HFF-Myc (cell line): ENCODE measurements at places on chromosomes 5 and 9.

DNA sequence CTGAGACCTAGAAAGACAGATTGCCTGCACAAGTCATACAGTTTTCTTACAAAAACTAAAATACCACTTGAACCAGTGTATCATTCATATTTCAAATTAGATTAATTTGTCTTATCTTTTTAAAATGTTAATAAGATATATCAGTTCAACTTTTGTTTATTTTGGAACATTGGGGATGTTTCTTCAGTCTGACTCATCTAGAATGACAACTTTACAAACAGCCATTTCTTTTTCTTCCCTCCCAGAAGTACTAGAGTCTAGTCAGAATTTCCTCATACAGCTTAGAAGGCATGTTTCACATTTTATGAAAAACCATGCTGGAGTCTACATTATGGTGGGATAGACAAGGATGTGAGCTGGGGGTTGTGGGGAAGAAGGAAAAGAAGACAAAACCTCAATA is 262.5 kb downstream of the NFIB start:
- DNase-seq = no peak

DNA sequence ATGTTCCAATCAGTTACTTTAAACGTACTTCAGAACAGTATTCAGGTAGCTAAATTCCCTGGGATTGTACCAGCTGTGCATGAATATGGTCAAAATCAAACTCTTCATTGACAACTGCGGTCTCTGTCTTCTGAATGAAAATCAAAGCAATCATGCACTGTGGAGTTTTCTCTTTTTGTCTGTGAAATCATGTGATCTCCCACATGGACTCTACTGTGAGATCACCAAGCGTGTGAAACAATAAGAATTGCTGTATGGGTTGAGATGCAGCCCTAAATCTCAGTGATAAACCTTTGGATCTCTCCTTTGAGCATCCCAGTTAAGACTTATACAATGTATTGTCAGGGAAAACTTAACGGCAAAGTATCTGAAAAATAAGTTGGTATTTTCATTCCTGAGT is 6.1 kb downstream of the NRG2 start:
- DNase-seq = no peak

DNA sequence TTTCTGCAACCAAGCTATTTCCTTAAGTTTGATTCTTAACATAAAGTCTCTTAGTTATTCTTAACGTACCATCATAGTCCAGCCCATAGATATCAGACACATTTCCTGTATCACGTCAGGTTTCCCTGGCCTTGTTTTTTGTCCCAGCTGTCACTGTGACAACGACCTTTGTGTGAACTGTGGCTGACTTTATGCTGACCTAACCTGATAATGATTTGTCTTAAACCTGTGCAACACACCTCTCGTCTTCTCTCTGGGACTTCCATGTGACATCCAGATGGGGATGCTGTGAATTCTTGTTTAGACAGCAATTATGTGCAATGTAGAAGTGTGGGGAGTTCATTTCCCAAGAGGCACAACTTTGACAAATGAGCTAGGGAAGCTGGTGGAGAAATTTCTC is 662.8 kb downstream of the PTPRD start:
- no peak for DNase-seq

DNA sequence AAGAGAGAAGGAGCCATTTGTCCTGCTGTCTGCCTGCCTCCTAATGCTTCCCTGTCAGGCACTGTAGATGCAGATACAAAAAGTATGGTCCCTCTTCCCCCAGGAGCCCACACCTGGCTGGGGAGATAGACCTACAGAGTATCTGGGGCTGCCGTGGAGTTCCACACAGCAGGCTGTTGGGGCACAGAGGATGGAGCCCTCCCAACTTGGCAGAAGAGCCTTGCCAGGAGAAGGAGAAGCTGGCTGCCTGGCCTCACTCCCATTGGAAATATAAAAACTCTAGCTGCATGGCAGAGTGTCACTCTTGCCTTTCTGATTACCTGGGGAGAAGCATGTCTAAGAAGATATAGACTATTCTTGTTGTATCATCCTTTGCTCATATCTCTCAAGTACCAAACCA is 160.4 kb downstream of the FSTL4 start:
- no peak for DNase-seq

DNA sequence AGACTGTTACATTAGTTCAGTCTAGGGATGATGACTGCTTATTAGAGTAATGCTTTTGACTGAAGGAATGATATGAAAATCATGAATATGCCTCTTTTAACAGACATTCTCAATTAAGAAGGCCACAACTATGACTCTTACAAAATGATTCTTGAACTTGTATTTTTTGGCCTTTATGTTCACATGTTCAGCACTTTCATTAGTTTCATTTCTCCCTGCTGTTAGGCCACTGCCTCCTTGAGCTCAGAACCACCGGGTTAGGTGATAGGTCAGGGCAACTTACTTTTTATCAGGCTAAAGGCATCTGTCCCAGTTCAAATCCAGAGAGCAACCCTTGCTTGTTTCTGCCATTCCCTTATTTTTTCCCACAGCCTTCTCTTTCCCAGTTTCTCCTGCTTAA is 235.2 kb upstream of the ELL2 start:
- no peak for DNase-seq

DNA sequence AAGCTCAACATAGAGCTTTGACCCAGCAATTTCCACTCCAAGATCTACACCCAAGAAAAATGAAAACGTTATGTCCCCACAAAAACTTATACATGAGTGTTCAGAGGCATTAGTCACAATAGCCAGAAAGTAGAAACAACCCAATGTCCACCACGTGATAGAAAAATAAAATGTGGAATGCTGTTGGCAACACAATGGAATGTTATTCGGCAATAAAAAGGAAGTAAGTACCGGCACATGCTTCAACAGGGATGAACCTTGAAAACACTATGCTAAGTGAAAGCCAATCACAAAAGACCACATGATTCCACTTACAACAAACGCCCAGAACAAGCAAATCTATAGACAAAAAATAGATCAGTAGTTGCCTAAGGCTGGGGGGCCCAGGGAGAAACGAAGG is 6.0 kb downstream of the UBQLN1 start:
- peak; percentile 48 for DNase-seq

DNA sequence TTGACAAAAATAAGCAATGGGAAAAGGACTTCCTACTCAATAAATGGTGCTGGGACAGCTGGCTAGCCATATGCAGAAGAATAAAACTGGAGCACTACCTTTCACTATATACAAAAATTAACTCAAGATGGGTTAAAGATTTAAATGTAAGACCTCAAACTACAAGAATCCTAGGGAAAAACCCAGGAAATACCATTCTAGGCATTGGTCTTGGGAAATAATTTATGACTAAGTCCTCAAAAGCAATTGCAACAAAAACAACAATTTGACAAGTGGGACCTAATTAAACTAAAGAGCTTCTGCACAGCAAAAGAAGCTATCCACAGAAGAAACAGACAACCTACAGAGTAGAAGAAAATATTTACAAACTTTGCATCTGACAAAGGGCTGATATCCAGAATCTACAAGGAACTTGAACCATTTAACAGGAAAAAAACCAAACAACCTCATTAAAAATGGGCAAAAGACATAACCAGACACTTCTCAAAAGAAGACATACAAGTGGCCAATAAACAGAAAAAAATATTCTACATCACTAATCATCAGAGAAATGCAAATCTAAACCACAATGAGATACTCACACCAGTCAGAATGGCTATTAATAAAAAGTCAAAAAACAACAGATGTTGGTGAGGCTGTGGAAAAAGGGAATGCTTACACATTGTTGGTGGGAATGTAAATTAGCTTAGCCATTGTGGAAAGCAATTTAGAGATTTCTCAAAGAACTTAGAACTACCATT is 75.2 kb upstream of the CPEB4 start:
- DNase-seq = no peak

GRCh38 chr9:20985851-20986600 is 45.4 kb downstream of the HACD4 start:
- no peak for DNase-seq

DNA sequence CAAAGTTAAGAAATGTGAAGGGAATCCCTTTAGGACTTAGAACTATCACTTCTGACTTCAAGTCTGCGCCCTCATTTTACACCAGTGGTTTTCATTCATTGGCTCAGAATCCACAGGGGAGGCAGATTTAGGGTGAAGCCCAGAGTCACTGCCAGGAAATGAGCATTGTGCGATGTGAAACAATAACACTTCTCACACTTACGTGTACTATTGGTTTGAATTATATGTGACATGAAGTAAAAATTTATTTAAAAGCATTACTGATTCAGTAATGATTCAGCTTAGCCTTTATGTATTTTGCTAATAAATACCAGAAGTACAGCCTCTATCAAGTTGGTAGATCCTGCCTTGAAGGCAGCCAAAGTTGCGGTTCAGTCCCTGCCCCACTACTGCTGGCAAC is 98.6 kb downstream of the PAM start:
- peak; percentile 73 for DNase-seq

DNA sequence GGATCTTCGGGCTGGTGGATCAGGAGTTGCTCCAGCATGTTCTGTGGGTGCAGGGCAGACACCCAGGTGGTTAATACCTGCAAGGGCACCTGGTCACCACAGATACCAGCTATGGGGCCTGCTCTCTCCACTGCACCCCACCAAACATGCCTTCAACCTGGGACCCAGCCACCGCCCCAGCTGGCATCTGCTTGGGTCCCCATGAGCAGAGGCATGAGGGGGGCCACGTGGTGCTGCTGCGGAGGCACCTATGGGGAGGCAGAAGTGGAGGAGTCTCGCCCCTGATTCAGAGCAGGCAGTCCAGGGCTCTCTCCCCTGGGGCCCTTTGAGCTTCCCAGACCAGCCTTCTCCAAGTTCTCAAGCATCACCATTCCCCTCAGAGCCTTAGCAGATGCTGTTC is 2.9 kb downstream of the AK8 start:
- no peak for DNase-seq

GRCh38 chr5:148922606-148923005 is 96.2 kb downstream of the ADRB2 start:
- no peak for DNase-seq
